ENCODE measurements at places on chromosomes 6 and 20.

- no peak for DNase-seq
Observed at GRCh38 chr20:25503936-25504335, 81.4 kb downstream of the NINL start.

GRCh38 chr20:19407196-19407595, 194.8 kb downstream of the SLC24A3 start:
- DNase-seq, result no peak

GRCh38 chr20:2564406-2564805, 28.0 kb downstream of the TMC2 start:
- no peak for DNase-seq

DNA sequence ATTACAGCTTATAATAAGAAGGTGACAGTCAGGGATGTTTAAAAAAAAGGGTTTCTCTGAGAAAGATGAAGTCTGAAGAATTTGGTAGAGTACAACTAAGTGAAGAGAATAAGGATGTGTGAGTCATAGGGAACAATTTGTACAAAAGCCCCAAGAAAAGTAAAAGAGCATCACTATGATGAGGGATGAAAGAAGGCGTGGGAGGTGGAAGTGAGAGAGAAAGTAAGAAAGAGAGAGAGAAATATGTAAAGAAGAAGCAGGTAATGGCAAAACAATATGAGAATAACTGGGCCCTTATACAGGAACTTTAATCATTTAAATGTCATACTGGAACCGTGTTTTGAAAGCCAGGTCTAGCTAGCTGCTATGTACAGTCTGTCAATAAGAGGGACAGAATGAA, 179.4 kb downstream of the ASCC3 start:
- DNase-seq, result no peak

DNA sequence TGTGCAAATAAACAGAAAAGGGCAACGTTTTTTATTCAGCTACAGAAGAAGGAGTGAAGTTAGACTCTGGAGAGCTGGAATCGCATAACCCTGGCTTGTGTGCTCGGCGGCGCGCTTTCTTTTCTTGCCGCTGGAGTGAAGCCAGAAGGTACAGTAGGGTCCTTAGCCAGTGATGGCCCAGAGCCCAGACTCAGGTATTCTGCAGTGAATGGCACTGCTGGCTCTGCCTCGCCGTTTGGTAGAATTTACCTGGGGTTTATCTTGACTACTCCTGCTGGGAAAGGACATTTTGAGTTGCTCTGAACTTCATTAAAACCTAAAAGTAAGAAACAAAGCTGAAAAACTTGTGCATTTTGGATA, 56.9 kb upstream of the TIAM2 start:
- DNase-seq, result no peak

DNA sequence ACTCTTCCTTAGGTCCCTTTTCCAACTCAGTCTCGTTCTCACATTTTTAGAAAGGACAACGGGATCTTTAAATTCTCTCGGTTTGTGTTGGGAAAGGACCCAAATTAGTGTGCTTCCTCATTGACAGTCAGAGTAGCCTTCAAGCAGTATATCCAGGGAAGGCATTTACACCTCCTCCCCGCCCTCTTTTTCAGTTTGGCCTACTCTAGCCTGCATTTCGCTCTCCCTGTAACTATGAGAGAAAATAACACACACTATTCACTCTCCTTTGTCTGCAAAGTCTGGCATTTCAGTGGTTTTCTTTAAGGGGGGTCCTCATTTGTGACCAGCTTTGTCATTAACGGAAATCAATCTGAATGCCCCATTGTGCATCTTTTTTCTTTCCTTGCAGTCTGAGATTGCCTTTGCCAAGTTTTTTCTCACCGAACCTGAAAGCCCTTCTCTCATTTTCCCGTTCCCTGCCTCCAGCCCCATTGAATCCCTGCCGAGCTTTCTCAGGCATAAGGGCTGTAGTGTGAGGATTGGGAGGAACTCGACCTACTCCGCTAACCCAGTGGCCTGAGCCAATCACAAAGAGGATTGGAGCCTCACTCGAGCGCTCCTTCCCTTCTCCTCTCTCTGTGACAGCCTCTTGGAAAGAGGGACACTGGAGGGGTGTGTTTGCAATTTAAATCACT, 393 bp upstream of the FABP7 start:
- peak; percentile 59 for DNase-seq

- DNase-seq, result no peak
Observed at GRCh38 chr6:11851387-11851786, 72.8 kb upstream of the ADTRP start.
